ENCODE measurements at places on chromosomes 1 and 21. TPM values are rescaled to one million over a fixed set of nuclear protein-coding genes. Genes with fewer than 3 reads are reported as not detected.

PAQR6 gene
- 16.4 TPM for total RNA-seq

PRELP gene
- total RNA-seq = not detected

ARMH1 gene
- 7.9 TPM for total RNA-seq

SEMA4A gene
- total RNA-seq = 196 TPM

OBSCN gene
- total RNA-seq = 45.2 TPM

- no peak for DNase-seq
Observed at GRCh38 chr1:175497501-175497900, 245.9 kb downstream of the TNR start.

DNA sequence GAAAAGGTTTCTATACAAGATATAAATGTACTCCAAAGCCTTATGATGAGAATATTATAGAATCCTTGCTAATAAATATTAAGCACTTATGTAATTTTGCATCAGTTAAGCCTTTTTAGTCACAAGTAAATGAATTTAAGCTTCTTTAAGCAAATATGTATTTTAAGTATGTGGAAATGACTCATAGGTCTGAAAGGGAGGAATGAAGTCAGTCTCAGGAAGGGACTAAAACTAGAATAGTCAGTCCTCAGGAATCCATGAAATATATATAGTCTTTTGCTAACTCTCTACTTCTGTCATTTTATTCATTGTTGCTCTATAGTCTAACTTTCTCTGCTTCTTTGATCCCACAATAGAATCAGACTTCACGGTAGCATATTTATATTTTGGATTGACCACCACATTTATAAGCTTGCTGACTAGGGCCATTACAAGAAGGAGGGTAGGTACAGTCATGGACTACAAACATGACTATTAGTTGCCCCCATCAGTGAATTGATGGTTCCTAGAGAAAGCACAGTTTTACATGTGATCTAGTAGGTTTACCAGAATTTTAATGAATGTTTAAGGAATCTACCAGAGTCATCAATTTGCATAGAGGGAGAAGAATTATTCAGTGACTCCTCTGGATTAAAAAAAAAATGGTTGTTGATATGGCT lies 20.2 kb upstream of the RABGGTB start:
- DNase-seq = no peak

DNA sequence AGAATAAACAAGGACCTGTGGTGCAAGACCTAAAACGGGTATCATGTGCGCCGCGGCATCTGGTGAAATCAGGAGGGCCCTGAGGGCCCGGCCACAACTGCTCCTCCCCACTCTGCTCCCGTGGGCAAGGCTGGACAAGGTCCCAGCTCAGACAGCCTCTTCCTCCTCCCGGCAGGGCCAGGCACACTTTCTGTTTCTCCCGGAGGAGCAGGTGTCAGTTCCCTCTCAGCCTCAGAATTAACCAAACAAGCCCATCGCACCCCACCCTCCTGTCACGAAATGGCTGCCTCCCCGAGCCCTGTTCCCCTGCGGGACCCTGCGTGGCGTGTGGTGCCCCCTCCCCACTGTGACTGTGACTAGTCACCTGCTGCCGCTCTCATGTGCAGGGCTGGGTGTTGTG lies 15.2 kb downstream of the PTTG1IP start:
- no peak for DNase-seq

GRCh38 chr1:12462586-12462985 lies 155.4 kb downstream of the DHRS3 start:
- no peak for DNase-seq

DNA sequence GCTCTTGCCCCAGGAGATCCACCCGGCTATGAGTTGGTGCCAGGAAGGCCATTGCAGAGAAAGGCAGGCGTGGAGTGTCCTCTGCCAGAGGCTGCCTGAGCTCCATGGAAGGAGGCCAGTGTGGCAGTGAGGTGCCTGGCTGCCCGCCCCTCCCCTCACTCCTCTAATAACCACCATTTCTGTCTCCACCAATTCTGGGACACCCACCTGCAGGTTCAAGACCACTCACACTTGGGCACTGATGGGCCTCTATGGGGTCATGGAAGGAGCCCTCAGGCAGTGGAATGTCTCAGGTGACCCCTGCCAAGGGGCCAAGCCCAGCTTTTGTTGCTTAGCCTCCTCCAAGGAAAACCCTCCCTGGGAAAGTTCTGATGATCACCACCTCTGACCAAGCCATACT lies 731.6 kb downstream of the MATN1 start:
- no peak for DNase-seq

Data from OCI-LY7 (cell line).